ENCODE measurements at places on chromosomes 2 and 18.

- DNase-seq: no peak
Observed at GRCh38 chr2:21774691-21775368, 651.1 kb downstream of the TDRD15 start.

- DNase-seq: no peak
Observed at GRCh38 chr2:68974251-68974650, at the start of gene GKN1. Gene GKN1 (plus strand): TSS chr2:68974636. CDS start chr2:68974678, 42 bp downstream.

GRCh38 chr2:27990030-27990590 is 99.6 kb downstream of the BABAM2 start:
- DNase-seq: no peak

DNA sequence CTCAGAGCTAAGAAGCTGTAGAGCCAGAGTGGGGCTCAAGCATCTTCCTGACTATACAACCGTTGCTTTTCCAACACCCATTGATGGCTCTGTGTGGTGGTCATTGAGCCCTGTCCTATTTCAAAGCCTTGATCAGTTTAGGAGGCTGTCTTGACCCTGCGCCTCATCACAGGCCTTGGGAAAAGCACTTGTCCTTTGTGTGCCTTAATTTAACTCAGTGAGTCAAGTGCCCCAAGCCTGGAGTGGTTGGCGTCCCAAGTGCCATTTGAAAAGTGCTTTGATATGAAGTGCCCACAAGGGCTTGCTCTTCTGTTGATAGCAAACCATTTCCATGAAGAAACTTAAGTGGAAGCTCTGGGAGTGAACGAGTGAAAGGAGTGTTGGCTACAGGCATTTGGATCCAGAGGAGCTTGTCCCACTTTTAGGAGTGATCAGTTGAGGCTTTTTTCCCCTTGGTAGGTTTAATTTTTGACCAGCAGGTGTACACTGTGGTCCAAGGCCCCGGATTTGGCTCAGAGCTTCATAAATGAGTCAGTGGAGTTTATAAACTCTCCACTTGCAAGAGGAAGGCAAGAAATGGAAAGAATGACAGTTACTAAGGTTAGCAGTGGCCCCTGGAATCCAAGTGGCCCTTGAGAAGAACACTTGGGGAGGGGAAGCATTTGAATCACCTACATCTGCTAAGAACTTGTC is 50.3 kb downstream of the ACTR2 start:
- DNase-seq: no peak

GRCh38 chr2:43098539-43098938 is 127.9 kb downstream of the ZFP36L2 start:
- no peak for DNase-seq

DNA sequence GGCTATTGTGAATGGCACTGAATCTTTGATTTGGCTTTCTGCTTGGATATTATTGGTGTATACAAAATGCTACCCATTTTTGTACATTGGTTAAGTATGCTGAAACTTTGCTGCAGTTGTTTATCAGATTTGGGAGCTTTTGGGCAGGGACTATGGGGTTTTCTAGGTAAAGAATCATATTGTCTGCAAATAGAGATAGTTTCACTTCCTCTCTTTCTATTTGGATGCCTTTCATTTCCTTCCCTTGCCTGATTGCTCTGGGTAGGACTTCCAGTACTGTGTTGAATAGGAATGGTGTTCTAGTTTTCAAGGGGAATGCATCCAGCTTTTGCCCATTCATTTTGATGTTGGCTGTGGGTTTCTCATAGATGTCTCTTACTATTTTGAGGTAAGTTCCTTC is 489.1 kb upstream of the LRATD1 start:
- DNase-seq: no peak

DNA sequence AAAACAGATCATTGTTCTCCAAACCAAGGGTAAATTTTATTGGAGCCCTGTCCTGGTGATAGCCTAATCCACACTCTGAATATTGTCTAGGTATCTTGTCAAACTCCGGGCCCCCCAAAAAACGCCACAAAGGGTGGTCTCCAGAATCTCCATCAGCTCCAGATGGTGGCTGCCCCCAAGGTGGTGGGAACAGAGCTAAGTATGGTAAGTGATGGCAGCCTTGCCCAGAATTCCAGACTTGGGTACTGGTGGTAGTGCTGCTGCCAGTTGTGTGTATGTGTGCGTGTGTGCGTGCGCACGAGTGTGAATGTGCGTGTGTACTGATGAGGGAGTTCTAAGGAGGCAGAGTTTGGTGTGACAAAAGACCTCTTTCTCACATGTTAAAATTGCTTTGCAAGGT is 51.2 kb downstream of the GREB1 start:
- DNase-seq: no peak

DNA sequence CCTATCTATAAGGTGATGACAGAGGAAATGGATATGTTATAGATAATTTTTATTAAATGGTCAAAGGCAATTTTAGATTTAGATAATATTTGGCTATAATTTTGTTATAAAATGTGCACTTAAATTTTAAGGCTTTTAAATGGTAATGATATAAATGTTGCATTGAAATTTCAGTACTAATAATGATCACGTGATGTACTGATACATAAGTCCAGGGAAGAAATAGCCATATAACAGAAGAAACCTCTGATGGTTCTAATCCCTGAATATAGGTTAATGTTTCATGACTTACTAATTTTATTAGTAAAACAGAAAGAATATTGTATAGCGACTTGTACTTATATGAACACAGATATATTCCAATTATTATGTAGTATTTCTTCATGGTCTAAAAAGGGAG is 211.9 kb downstream of the SOCS6 start:
- DNase-seq: no peak

DNA sequence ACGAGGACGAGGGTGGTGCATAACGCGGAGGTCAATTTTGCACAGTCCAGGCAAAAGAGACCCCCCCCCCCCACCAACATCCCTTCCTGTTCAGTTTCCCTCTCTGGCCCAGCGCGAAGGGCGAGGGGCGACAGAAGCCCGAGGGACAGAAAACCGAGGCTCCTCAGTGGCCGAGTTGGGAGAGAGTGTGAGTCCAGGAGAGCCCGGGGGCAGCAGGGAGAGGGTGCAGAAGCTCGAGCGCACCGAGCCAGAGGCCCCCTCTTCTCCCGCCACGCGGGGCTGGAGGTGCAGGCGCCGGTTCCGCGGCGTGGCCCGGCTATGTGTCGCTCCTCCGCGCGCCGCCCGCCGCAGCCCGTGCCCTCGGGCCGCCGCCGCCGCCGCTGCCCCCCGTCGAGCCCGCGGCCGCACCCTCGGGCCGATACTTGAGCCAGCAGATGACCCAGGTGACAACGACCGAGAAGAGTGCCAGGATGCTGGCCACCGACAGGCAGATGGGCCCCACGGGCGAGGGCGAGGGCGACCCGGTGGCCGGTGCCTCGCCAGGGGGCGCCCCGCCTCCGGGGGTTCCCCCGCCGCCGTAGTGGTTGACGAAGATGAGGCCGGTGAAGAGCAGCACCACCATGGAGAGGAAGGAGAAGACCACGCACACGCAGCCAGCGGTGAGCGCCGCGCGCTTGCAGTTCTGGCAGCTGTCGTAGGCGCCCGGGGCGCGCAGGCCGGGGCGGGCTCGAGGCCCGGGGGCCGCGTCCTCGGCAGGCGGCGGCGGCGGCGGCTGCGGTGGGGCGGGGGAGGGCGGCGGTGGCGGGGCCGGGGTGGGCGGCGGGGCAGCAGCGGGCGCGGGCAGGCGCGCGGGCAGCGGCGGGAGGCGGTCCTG is 20.2 kb upstream of the PAX3 start:
- DNase-seq: no peak

DNA sequence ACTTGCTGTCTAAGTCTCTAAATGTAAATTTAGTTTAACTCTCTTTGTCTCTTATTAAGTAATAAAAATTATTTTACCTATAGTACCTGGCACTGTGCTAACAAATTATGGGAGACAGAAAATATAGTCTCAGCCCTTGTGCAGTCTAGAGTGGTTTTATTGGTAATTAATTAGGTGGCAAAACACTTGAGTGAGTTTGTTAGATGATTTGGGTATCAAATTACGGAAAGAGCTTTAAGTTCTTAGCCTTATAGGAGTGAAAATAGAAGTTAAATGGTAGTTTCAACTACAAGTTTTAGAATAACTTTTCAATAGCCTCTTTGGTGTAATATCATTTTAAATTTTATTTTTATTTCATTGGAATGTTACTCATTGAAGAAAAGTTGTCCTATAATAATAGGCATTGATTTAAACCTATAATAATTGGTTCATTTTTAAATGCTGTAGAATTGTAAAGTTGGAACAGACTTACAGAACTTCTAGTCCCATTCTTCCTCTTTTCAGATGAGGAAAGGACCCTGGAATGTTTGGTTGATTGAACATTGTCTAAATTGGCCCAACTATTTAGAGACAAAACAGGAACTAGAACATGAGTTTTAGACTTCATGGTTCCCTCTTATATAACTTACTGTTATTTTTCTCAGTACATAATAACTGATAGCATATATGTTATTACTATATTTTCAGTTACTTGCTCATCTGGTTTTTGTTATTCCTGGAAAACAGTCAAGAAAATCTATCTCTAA is 10.2 kb upstream of the HTR2B start:
- no peak for DNase-seq

DNA sequence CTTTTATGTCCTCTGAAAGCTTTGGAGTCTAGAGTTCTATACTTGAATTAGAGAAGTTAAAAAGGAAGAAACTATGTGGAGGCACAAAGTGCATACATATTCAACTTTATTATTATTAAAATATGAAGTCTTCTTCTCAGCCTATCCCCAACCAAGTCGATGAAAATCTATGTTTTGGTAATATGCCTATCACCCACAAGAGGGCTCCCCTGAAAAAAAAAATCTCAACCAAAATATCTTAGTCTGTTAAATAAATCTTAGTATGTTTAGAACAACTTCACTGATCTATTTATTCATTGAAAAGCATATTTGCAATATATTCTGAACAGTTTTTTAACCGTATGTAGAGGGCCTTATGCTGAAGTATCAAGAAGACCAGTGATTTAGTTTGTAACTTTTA is 804.5 kb downstream of the TDRD15 start:
- DNase-seq: no peak

DNA sequence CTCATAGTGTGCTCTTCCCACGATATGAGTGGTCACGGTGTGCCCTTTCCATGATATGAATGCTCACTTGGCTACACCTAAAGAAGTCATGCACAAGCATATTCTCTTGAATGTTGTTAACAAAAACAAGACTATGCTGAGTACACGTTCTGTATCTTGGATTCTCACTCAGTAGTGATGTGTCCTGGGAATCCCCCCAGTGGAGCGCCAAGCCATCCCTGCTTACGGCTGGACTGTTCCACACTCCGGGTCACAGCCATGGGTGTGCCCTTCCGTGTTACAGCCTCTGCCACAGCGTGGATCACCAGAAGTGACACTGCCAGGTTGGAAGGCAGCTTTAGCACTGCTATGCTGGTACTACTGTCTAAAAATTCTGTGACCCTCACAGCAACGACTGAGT is 59.1 kb downstream of the TPO start:
- DNase-seq: no peak

GRCh38 chr2:178482437-178482836 is 2.2 kb downstream of the PLEKHA3 start:
- no peak for DNase-seq

GRCh38 chr2:27320958-27321543 is 1.8 kb downstream of the MPV17 start:
- DNase-seq: no peak

- DNase-seq: no peak
Observed at GRCh38 chr2:30276455-30276911, 45.1 kb downstream of the LBH start.

DNA sequence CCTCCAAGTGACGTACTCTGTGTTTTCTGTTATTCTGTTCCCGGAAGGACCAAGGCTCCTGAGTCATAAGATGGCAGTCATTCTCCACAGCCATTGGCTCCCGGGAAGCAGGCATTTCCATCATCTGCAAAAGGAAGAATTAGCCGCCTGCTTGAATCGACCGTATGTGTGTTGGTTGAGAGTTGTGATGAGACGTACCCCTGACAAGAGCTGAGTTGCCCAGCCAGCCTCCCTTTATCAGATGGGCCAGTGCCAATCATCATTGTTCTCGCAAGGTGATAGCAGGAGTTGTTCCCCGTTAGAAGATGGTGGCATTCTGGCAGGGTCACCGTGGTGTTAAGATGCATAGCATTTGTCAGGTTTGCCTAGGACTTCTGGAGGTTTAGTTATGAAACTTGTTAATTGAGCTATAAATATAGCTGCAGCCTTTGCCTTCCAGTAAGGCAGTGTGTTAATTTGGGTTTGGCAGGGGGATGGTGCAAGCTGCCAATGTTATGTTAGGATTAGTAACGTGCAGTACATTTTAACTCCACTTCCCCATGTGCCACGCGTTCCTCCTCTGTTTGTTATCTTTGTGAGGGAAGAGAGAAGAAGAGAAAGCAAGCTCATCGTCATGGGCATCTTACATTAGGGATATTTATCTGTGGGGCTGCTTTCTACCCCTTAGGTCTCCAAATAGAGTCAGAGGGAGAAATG is 652.7 kb upstream of the FANCL start:
- DNase-seq: no peak

GRCh38 chr18:58649966-58650816 is 21.1 kb upstream of the MALT1 start:
- DNase-seq: no peak

GRCh38 chr2:44351676-44352075 is 9.6 kb downstream of the PREPL start:
- DNase-seq: no peak

- DNase-seq: no peak
Observed at GRCh38 chr2:33069894-33070651, 123.3 kb downstream of the LTBP1 start.

DNA sequence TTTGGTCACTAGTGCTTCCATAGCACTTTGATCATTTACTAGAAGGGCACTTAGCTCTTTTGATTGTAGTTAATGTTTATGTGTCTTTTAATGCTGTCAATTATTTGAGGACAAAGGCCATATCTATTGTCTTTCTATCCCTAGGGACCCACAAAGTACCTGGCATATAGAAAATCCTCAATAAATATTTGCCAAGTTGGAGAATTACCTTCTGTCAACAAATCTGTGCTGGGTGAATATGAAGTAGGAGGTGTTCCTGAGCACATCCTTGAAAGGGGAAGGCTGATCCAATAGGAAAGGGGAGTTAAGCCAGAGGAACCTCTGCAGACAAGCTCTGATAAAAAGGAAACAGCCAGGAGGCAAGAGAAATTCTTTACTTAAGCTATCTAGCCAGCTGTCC is 8.2 kb downstream of the DPP4 start:
- no peak for DNase-seq

DNA sequence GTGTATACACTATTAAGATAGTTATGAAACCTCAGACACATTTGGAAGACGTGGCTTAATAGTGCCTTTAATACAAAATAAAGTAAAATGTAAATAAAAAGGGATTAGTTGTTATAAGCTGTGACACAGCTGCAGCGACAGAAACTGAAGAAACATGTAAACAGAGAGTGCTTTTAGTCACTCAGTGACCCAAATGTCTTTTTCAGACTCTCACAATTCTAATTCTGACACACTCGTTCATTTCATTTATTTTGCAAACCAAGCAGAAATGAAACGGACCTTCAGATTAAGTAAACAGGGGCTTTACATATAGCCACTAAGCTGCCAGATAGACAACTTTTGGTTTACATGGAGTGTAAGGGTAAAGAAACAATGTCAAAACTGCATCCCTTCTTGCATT is 181.0 kb upstream of the ETAA1 start:
- no peak for DNase-seq

- DNase-seq: no peak
Observed at GRCh38 chr2:175843625-175844024, 158.4 kb downstream of the LNPK start.

GRCh38 chr2:15939556-15939853 is 845 bp upstream of the MYCN start:
- DNase-seq: no peak

GRCh38 chr2:119721043-119721442 is 38.7 kb upstream of the PTPN4 start:
- DNase-seq: no peak

All from activated T-helper 1 cell treated with anti-CD3 and anti-CD28 coated beads, Interleukin-2, amount 50 U/mL, for 16 hours (primary cell).